Stimulated activated CD4-positive, alpha-beta T cell treated with anti-CD3 and anti-CD28 coated beads, Interleukin-4, amount 100 ng/mL, for 4 hours (primary cell): ENCODE measurements at places on chromosomes 1 and 21.

GRCh38 chr1:182629499-182630096 is 25.4 kb upstream of the RGS16 start:
- DNase-seq: peak; percentile 64

GRCh38 chr1:51728611-51729155 is 111.8 kb downstream of the OSBPL9 start:
- no peak for DNase-seq

GRCh38 chr1:27994060-27994459 is 34.3 kb downstream of the XKR8 start:
- no peak for DNase-seq

DNA sequence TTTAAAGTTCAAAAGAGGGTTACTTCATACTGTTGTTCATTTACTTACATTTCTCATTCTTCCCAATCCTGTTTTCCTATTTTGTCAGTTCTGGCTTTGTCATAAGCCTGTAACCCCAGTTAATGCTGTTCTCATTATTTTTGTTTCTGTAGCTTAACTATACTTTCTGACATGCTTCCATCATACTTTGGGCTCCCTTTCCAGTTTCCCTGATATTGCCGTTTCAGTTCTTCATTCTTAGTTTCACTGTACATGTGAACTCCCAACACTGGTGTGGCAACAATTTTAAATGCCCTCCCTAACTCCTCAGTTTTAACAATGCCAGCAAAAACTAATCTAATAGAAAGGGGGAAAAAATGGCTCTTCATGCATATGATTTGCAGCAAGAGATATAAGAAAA is 456.7 kb downstream of the LMO4 start:
- DNase-seq: no peak

GRCh38 chr1:13700521-13701270 is 708 bp downstream of the PRDM2 start:
- DNase-seq: peak; percentile 50

DNA sequence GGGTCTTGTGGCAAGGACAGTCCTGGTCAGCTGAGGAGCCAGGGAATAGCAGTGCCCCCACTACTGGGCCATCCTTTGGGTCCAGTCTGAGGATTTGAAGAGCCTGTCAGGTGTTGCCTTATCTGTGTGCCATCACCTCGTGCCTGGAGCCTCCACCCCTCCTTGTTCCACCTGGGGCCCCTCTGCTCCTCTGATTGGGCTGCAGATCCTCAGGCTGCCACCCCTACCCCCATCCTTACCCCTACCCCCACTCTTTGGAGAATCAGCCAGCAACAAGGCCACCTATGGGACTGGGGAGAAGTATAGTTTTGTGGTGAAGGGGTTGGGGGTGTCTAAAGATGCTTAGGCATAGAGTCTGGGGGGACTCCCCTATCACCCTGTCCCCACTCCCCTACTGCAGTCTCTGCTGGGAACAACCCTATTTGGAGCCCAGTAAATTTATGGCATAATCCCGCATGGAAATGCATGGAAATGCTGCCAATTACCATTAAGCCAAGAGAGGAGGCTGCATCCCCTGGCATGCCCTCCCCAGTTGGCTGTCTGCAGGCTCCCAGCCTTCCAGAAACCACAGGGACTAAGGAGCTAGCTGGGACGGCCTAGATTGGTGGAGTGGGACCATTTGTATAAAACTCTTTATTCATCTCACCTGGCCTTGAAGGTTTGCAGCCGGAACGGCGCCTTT is 142.7 kb upstream of the CSF3R start:
- DNase-seq: no peak

- no peak for DNase-seq
Measured at GRCh38 chr1:80982831-80983230, 817.9 kb upstream of the ADGRL2 start.

DNA sequence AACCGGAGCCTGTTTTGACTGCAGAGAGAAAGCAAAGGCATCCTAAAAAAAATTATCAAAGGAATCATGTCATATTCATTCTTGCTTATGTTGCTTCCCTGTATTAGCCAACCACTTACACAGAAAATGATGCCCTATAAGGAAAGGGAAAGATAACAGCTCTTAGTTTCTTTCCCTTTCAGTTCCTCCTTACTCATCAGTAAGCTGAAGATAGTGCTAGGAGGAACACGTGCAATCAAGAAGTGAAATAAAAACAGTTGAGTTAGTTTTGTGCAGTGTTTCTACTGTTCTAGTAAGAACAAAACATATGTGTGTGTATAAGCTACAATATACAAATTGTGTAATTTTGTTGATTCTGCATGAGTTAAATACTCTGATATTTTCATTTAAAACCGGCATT is 45.3 kb upstream of the MTF2 start:
- no peak for DNase-seq

DNA sequence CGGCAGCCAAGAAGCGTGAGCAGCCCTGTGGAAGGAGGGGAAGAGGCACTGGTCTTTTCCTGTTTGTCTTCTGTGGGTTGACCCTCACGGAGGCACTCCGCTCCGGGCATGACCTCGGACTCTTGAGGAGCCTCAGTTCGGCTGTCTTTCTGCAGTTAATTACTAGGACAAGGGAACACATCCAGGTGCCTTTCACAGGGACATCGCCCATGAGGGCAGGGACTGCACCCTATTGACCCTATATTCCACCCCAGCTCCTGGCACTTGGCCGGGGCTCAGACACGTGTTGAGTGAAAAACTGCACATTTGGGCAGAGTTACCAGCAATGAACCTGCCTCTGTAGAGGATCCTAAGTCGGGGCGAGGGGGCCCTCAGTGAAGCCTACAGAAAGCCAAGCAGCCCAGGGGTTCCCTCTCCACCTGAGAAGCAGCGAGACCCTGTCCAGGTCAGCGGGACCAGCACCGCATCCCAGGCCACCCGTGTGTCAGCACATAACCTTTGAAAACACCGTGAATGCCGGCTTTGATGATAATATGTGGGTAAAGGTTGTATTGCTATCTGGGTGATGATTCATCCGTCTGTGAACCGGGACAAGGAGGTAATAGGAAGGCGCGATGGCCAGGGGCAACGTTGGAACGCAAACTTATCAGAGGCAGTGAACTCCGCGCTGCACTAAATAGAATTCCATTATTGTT is 161.4 kb upstream of the ARHGEF16 start:
- no peak for DNase-seq

- DNase-seq: no peak
Measured at GRCh38 chr1:10068605-10069294, 36.0 kb downstream of the UBE4B start.

DNA sequence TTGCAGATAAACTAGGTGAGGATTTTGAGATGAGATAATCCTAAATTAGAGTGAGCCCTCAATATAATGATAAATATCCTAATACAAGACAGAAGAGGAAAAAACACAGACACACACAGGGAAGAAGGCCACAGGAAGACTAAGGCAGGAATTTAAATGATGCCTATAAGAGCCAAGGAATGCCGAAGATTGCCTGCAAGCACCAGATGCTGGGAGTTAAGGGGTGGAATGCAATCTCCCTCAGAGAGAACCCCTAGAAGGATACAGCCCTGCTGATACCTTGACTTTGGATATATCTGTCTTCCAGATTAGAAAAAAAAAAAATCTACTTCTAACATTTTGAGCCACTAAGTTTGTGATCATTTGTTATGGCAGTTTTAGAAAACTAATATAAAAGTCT is 299.7 kb upstream of the PRMT6 start:
- no peak for DNase-seq

DNA sequence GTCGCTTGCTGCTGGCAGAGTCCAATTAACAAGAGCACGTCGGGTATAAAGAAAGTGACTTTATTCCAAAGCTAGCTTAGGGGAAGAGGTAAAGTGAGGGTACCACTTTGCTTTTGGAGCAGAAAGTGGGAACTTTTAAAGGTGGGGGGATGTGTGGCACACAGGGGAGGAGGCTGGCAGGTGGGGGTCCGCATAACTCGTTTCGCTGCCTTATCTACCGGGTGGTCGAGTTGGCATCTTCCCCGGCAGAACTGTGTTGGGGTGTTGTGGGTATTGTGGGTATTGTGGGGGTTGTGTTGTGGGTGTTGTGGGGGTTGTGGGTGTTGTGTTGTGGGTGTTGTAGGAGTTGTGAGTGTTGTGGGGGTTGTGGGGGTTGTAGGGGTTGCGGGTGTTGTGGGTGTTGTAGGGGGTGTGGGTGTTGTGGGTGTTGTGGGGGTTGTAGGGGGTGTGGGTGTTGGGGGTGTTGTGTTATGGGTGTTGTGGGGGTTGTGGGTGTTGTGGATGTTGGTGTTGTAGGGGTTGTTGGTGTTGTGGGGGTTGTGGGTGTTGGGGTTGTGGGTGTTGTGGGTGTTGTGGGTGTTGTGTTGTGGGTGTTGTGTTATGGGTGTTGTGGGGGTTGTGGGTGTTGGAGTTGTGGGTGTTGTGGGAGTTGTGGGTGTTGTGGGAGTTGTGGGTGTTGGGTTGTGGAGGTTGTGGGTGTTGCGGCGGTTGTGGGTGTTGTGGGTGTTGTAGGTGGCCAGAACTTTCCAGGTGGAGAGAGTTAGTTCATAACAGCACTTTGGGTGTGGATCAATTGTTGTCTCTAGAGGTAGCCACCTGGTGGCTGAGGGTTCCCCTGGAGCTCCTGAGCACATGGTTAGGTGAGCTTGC is 52.7 kb downstream of the AGPAT3 start:
- no peak for DNase-seq

GRCh38 chr1:166974647-166975345 is 544 bp downstream of the ILDR2 start:
- DNase-seq: peak; percentile 74

GRCh38 chr1:177873238-177873637 is 96.6 kb downstream of the SEC16B start:
- no peak for DNase-seq

GRCh38 chr1:178868706-178869105 is 2.2 kb downstream of the ANGPTL1 start:
- no peak for DNase-seq

DNA sequence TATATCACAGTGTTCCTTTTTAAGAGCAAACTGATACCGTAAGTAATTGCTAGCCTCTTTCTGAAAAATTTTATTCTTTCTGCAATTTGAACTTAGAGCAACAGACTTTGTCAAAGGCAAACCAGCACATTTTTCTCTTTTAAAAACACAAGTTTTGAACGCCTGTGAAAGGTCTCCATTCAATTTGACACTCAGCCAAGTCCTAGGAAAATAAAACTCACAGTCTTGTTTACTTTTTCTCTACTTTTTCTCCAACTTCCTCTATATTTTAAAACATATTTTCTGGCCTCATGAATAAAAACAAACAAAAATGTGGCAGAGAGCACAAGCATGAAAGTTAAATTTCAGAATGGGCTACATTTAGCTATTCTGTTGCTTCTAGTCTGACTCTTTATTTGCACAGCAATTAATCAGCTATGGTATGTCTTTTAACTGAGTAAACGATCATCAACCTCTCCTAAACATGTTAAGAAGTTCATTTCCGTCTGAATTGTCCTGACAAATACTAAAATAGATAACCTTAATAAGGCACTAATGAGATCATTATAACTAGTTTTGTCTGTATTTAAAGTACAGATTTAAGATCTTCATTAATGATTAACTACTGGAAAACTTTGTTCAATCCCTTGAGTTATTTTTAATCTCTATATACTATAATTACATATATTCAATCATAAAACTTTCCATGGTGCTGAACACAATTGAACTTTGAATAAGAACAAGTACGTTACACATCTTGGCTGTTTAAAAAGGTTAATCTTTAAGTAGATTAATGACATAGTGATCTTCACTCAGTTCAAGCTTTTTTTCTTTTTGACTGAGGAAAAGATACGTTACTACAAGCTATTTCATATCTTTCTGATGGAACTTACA is 550.6 kb downstream of the PTBP2 start:
- no peak for DNase-seq

DNA sequence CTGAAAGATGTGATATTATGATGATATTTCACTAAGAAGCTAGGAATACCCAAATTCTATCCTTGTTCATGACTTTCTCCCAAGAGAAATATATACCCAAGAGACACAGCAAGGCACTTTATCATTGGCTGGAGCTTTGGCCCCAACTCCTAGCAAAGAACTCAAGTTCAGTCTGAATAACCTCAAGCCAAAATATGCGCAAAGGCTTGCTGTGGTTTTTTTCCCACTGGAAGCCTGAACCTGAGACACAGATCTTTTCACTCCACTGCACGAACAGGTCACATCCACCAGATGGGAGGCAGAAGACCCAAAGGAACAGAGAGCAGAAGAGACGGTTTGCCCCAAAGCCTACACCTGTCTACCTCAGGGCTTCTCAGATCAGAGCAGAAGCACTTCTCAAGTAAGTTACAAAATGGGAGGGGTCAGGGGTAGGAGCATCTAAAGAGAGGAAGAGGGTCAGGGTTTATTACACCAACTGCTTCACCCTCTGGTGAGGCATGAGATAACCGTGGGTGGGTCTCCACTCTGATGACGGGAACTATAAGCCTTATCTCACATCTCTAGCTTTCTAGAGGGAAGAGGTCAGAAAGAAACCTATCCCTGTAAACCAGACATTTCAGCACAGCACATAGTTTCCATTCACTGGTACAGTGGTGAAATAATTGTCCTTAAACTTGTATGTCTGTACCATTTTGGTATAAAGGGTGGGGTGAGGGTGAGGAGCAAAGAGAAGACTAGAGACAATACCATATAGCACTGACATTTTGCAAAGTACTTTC is 17.1 kb upstream of the CDC42BPA start:
- DNase-seq: no peak

- DNase-seq: no peak
Measured at GRCh38 chr1:112841825-112842224, 114.2 kb downstream of the SLC16A1 start.

GRCh38 chr1:211355873-211356272 is 29.2 kb downstream of the TRAF5 start:
- no peak for DNase-seq

- DNase-seq: no peak
Measured at GRCh38 chr21:29657240-29657989, 282.4 kb downstream of the GRIK1 start.

GRCh38 chr1:37765916-37766664 is 1.2 kb upstream of the EPHA10 start:
- DNase-seq: no peak
